Adipocyte (in vitro differentiated cells): ENCODE measurements at places on chromosomes 11 and 22.

- DNase-seq: no peak
Measured at GRCh38 chr11:29751618-29752017, 265.2 kb downstream of the KCNA4 start.

DNA sequence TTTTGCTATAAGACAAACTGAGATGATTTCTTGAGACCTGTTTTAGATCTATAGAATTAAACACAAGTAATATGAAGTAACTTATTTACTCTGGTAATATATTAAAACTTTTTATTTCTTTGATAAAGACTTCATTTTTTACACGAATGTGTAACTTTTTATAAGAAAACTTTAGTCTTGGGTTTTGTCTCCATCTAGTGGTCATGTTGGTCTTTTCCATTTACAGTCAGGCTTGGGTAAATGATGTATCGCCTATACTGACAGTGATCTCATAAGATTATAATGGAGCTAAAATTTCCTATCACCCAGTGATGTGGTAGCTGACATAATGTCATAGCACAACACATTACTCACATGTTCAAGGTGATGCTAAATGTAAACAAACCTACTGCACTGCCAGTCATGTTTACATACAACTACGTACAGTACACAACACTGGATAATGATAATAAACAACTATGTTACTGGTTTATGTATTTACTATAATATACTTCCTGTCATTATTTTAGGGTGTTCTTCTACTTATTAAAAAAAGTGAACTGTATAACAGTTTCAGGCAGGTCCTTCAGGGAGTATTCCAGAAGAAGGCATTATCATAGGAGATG is 7.5 kb upstream of the C11orf97 start:
- peak; percentile 90 for DNase-seq

DNA sequence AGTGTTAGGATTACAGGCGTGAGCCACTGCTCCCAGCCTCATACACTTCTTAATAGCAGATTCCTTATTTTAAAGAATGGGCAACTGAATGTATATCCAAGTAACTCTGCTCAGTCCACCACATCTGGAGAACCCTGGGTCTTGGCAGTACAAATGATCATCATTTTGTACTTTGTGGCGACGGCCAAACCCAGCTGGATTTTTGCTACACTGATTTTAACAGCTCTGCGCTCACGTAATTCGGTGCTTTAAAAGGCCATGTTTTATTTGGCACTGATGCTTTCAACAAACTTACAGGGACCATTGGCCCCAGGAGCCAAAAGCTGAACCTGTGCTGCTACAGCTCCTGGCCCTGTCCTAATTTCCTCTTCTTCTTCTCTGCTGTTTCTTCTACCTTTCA is 60.8 kb upstream of the PDE3B start:
- DNase-seq: no peak

- DNase-seq: no peak
Measured at GRCh38 chr11:19781351-19781750, 68.7 kb downstream of the NAV2 start.

DNA sequence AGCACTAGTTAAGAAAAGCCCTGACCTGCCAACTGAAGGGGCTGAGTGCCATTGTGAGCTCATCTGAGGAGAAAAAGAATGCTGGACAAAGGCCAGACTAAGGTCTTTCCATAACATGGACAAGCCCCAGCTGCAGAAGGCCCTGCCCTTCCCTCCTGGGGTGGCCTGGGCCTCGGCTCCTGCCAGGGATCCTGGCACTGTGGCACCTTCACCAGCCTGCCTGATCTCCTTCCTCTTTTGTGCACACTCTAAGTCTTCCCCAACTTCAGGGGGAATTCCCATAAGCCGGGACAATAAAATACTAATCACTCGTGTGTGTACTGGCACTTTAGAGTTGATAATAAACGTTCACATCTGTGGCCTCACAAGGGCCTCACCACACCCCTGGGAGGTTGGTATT is 9.9 kb downstream of the TMPRSS13 start:
- DNase-seq: no peak

GRCh38 chr11:105520706-105521345 is 89.0 kb upstream of the GRIA4 start:
- DNase-seq: no peak

GRCh38 chr11:101912823-101913284 is 2.0 kb upstream of the CEP126 start:
- peak; percentile 26 for DNase-seq

- DNase-seq: peak; percentile 89
Measured at GRCh38 chr22:41557401-41558240, 3.2 kb upstream of the CSDC2 start.

DNA sequence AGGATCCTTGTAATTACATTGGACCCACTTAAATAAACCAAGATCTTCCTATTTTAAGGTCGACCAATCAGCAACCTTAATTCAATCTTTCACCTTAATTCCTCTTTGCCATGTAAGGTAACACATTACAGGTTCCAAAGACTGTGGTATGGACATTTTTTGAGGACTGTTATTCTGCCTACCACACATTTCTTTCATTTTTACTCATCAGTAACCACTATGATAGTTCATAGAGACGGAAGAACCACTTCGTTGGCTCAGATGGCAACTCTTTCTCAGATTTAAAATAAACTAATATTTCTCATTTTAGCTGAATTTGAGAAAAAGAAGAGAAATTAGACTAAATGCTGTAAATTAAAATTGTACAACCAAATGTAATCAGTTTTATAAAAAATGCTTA is 96.3 kb downstream of the PAX6 start:
- no peak for DNase-seq

DNA sequence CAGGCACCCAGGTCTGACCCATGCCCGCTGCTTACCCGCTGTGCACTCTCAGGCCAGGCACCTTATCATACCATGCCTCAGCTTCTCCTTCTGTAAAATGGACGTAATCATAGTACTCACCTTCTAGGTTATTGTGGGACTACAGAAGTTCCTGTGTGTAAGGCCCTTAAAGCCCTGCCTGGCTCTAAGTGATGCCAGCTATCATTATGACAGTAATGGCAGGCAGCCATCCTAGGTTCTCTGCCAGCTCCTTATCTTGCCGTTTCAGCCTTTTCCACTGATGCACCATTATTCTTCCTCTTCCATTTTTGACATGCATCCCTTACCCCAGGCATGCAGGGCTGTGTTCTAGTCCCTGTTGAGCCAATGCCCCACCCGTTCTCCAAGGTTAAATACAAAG is 57.9 kb downstream of the DBX1 start:
- no peak for DNase-seq

DNA sequence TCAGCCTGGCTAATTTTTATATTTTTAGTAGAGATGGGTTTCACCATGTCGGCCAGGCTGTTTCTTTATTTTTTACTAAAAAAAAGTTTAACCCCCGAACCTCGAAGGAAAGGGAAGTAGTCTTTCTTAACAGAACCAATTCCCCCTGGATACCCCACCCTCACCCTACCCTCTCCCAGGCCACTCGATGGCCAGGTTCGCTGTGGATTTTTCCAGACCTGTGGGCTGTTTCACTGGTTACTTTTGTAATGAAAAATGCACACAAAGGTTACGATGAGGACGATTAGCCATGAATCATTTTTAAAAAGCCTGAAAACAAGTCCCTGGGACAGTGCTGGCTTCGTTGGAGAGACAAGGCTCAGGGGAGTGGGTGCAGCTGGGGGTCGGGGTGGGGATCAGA is 2.5 kb downstream of the TSPO start:
- DNase-seq: peak; percentile 9

DNA sequence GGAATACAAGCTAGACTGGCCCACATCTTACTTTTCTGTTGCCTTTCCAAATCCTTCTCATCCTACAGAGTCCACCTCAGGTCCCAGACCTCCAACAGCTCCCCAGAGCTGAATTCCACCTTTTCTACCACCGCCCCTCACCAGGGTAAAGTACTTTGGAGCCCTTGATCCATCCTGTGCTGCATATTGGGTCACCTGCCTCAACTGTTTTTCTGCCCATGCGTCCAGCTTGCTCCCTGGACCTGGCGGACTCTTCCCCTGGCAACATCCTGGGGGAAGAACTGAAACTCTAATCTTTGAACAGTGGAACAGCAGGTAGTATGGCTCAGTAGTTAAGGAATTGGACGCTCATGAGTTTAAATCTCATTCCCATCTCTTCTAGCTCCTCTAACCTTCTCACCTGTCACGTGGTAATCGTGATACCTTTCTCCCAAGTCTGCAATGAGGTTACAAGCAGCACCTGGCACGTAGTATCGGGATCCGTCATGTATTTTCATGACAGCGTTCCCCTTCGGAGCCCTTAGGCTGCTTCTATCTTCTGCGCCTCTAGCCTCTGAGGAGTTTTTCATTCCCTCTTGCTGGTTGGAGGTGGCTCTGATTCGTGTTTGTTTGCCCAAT is 98.1 kb downstream of the CEP164 start:
- no peak for DNase-seq

GRCh38 chr11:61133145-61133544 is 28.1 kb downstream of the VPS37C start:
- DNase-seq: no peak

DNA sequence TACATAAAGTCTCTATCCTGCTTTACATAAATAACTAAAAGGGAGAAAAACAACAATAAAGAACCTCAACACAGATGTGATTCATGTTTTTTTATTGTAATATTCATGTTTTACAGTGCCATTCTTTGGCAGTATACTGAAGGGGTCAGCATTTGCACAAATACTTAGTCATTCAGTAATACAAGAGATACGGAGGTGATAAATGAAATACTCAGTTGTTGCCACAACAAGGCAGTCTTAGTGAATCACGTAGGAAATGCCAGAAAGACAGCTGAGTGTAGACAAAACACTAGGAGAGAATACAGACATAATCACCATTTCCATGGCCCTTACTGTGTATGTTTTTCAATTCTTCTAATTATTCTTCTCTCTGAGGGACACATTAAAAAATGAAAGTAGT is 910.4 kb downstream of the METTL15 start:
- peak; percentile 58 for DNase-seq

DNA sequence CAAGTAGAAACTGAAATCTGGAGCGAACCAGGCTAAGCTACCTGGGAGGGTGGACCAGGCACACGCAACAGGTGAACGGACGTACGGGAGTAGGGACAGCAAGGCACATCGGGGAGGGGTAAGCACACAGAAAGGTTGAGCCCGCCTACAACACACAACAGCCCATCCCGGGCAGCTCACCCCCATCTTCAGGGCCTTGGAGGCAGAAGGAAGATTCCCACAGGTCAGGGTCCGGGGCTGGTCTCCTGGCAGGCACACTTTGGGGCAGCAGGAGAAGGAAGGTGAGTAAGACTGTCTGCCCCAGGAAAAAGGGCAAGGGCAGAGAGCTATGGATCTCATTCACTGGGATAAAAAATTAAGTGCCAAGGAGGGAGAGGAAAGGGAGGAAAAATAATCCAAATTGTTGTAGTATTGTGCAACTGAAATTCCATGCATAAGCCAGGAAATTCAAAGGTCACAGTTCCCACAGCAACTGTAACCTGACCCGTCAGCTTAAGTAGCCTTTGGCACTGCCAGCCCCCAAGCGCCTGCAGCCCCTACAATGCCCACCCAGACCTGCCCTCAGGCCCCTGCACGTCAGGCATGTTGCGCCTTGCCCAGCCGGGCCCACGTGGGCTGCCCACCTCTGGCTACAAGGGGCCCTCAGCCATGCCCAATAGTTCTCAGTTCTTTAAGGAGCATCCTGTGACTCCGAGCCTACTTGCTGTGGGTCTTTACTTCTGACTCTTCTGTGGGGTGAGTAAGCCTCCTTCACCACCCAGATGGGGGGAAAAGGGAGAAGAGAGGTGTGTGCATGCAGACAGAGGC is 51.8 kb downstream of the MICAL3 start:
- peak; percentile 89 for DNase-seq

- no peak for DNase-seq
Measured at GRCh38 chr11:92644595-92645445, 324.6 kb upstream of the MTNR1B start.

DNA sequence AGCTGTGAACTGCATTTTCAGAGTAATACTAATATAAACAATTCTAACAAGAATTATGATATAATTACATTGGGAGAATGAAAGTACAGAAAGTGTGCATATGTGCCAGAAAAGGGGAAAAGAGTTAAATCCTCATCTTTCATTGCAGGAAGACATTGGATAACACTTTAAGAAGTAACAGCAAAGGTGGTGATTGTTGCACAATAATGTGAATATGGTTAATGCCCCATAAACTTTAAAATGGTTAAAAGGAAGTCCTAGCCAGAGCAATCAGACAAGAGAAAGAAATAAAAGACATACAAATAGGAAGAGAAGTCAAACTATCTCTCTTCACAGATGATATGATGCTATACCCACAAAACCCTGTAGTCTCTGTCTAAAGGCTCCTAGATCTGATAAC is 111.5 kb downstream of the TTC28 start:
- DNase-seq: no peak
